ENCODE measurements at places on chromosomes 11 and 22.

GRCh38 chr22:46674367-46674781 is 54.2 kb downstream of the GRAMD4 start:
- peak; percentile 83 for DNase-seq

DNA sequence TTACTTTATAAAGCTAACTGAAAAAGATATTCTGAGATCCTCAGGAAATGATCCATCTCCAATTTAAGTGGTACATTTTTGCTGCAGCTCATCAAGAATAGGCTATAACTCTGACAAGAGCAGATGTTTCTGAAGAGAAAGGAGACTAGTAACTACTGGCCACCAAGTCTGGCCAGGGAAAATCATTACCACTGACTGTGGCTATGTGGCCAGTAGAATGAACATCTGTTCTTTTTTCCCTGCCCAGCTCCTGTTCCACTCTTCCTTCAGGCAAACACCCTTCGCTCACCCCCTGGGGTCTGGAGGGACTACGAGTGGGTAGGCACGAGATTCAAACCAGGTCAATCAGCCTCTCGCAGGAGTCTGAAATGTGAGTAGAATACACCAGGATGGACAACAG is 23.9 kb downstream of the TMEM123 start:
- DNase-seq, result no peak

- peak; percentile 84 for DNase-seq
These were observed 876 bp upstream of the UBE2L6 start for GRCh38 chr11:57568330-57568766.

DNA sequence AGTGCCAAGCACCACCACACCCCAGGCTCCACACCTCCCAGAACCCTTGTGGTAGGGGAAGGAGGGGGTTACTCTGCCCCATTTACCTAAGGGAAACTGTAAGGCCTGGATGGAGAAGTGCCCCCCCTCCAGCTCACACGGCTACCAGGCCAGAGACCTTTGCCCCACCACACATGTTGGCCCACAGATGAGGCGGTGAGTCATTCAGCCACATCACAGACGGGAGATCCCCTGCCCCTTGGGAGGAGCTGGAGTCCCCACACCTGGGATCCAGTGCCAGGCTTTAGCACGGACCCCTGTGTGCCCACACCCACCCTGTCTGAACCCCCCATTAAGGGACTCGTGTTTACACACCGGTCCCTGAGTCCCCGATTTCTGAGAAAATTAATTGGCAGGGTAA is 24.9 kb downstream of the CDKN1C start:
- no peak for DNase-seq

GRCh38 chr11:132862137-132862536 is 670.2 kb downstream of the OPCML start:
- no peak for DNase-seq

DNA sequence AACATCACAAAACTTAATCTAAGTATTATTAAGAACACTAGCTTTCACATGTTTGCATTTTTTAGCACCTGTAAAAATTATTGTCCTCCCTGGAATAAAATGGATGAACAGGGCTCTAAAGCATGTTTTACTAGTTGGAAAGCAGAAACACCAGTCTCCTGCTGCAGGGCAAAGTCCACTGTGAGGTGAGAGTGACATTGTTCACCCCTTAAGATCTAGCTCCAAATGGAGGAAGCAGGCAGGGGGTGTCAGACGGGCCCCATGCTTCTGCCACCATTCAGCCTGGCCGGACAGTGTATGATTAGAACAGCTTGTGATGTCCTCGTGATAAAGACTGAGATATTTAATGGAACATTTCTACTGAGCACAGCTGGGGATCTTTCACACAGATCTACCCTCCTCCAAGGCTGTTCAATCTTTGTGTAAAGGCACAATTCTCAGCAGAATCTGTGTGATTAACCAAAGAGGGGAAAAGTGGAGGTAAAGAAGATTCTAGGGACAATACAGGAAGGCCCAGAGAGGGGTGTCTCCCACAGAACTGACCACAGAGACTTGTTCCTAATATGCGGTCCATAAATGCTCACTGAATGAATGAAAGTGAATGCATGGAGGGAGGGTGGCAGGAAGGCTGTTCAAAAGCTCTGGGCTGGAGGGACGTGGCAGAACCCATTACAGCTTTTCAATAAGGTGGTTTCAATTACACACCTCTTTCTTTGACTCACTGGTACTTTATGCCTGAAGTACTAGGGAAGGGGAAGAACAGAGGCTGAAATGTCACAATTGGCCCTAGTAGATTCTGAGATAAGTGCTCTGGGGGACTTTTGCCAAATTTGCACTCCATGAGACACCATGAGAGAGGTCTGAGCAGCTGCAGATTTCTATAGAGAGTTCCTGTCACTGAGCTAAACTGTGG is 239.1 kb upstream of the ARHGAP20 start:
- no peak for DNase-seq

GRCh38 chr11:84922212-84922805 is 704.8 kb downstream of the DLG2 start:
- no peak for DNase-seq

GRCh38 chr22:38652859-38653258 is 3.3 kb downstream of the FAM227A start:
- no peak for DNase-seq

- no peak for DNase-seq
These were observed 16.7 kb downstream of the TRAF6 start for GRCh38 chr11:36493332-36493731.

GRCh38 chr11:76629116-76629852 is 41.3 kb downstream of the LRRC32 start:
- DNase-seq, result peak; percentile 88

- no peak for DNase-seq
These were observed 67.5 kb downstream of the NFAM1 start for GRCh38 chr22:42364604-42365110.

DNA sequence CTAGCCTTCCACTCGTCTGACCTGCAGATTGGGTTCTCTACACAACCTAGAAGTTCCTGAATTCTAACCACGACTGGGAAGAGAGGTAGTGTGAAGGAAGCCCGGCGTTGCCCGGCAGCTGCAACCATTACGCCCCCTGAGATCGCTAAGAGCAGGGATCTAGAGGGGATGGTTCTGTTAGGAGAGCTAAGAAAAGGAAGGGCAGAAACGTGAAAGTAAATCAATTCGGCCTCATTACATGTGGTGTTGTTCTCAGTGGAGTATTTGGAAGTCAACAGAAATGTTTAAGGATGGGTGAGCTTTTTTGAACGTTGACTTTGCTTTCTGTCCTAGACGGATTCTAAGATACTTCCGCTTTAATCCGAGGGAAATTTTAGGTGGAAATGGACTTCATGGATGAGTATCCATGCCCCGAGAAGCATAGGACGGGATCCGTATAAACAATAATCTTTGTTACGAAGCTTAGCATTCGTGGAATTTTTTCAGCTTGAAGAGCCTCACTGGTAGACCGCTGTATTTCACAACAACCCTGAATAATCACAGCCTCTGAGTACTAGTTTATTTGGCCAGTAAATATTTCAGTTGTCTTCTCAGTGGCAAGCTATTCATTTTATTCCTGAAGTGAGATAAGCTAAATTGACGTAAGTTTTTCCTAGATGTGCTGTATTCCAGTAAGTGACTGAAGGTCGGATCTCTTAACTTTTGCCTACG is 629 bp downstream of the ATP5MG start:
- no peak for DNase-seq

GRCh38 chr11:57249384-57250319 is 12.6 kb upstream of the APLNR start:
- no peak for DNase-seq

DNA sequence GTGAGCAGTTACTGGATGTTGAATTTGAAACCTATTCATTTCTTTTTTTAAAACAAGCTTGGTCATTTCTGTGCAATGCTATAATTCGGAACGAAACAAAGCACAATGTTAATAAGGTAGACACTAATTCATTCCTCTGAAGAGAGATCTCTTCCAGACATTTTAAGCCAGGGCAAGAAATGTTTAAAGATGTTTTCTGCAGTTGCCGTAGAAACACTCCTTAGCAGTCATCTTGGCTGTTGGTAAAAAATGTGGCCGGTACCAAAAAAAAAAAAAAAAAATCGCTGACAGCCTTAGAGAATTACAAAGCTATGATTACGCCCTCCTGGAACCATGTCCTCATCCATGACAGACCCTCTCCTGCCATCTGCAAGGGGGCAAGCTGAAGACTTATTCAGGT is 66.4 kb upstream of the TTC12 start:
- no peak for DNase-seq

- no peak for DNase-seq
These were observed 92.6 kb downstream of the ENTHD1 start for GRCh38 chr22:39800790-39801520.

DNA sequence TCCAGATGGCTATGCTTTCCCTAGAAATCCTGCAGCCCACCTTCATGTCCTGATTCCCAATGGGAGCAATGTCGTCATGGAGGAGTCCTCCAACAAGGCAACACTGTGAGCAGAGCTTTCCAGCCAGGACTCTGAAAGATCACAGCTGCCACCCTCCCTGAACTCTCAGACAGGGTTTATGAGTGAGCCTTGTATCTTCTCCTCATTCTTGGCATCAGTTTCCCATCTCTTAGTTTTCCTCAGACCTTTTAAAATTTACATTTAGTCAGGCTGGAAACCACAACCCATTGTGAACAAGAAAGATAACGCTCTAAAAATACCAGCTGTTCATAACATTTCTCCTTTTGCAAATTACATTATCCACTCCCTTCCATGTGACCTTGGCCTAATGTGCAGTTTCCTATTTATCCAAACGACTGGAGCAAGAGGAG is 15.6 kb upstream of the LYVE1 start:
- DNase-seq, result no peak

GRCh38 chr11:58980159-58980843 is 41.0 kb downstream of the GLYATL1 start:
- no peak for DNase-seq

GRCh38 chr11:117649296-117650055 is 147.5 kb downstream of the DSCAML1 start:
- DNase-seq, result no peak

DNA sequence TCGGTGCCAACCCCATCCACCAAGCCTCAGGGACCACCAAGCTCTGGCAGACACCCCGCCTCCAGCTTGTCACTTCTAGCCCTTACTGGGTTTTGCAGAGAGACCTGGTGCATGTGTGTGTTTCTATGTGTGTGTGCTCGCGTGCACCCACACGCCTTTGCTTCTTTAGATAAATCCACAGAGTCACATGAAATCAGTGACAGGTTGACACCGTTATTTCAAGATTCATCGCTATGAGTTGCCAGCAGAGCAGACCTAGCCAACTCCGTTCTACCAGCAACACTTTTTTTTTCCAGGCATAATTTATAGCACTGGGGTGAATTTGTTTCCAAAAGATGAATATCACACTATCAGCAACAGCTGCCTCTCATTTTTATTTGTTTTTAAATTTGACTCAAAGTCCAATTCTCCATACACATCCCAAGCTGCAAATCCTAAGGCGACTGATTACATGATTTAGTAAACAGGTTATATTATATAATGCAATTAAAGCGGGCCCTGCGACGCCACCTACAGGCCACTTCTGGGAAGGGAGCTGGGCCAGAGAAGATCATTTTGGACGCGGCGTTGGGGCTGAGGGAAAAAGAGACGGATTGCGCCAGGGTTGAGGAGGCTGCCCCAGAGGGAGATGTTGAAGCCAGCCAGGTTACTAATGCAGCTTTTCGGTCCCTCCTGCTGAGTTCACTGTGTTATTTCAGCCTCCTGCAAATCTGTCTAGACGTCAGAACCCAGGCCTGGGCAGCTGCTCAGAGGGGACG is 150.5 kb downstream of the FEZ1 start:
- no peak for DNase-seq

GRCh38 chr11:37849706-37850105 is 1251.7 kb upstream of the RAG2 start:
- DNase-seq, result no peak

- no peak for DNase-seq
These were observed 86.9 kb downstream of the LDLRAD3 start for GRCh38 chr11:36030731-36031281.

GRCh38 chr11:134250675-134251074 is 2.5 kb downstream of the THYN1 start:
- no peak for DNase-seq

GRCh38 chr11:1414650-1415049 is 24.9 kb downstream of the BRSK2 start:
- no peak for DNase-seq

- DNase-seq, result no peak
These were observed 123.6 kb upstream of the CADM1 start for GRCh38 chr11:115627666-115628460.

DNA sequence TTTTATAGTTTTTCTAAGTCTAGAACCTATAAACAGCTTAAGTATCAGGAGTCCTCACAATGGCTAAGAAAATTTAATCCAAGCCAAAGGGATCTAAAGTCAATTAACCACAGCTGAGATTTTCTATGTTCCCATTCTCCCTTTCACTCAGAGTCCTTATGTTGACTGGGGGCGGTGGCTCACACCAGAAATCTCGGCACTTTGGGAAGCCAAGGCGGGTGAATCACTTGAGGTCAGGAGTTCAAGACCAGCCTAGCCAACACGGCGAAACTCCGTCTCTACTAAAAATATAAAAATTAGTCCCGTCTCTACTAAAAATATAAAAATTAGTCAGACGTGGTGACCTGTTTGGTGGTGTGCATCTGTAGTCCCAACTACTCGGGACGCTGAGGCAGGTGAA is 6.9 kb downstream of the RDX start:
- no peak for DNase-seq

- no peak for DNase-seq
These were observed 1.9 kb downstream of the CRYBB1 start for GRCh38 chr22:26615830-26616435.

DNA sequence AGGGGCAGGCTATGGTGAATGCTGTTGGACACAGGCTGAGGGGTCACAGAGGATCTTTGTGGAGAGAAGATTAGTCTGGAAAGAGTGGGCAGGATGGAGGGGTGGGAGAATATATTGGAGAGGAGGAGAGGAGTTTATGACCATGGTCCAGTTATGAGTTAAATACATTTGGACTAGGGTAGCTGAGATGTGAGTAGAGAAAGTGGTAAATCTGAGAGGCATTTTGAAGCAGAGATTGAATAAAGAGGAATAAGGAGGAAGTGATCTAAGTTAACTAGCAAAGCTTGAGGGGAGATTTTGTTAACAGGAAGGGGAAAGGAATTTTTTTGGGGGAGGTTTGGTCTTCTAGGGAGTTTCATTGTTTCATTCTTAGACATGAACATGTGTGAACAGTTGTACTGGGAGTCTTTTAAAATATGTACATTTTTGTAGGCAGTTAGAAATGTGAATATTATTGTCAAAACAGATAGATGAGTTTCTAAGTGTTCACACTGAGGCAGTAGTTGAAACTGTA is 43.1 kb upstream of the EED start:
- no peak for DNase-seq

DNA sequence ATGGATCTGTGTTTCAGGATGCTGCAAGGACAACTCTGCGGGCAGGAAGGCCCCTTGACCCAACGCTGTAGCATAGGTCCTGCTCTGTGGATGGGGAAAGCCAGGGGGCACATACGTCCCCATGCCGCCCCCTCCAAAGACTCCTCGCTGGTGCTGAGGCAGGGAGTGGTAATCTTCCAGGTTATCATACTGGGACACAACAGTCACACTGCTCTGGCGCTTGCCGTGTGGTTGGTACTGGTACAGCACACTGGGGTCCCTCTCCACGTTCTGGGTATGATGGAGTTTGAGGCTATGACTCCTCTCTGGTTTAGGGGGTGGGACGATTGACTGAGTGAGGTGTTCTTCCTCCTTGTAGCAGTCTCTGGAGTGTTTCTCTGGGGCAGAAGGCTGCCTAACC is 26.2 kb upstream of the TP53AIP1 start:
- no peak for DNase-seq
